ENCODE measurements at places on chromosomes 6 and 20. TPM values are rescaled to one million over a fixed set of nuclear protein-coding genes. Genes with fewer than 3 reads are reported as not detected.

- H3K27ac ChIP-seq: no peak overlapping the region
- no peaks in the 10 kb centered on the region for H3K4me1 ChIP-seq
- DNase-seq: no peak
Measured at GRCh38 chr6:83096791-83097190, 29.3 kb downstream of the DOP1A start.

GRCh38 chr6:84825461-84825860, 61.1 kb upstream of the TBX18 start:
- H3K4me3 ChIP-seq: no peak overlapping the region
- DNase-seq: no peak
- H3K27me3 ChIP-seq: no peaks in the 10 kb centered on the region
- no peaks in the 10 kb centered on the region for H3K4me1 ChIP-seq
- no peak overlapping the region for H3K27ac ChIP-seq

GRCh38 chr6:107917451-107918375, 40.3 kb downstream of the SEC63 start:
- no peaks in the 10 kb centered on the region for H3K27me3 ChIP-seq
- H3K4me3 ChIP-seq: no peak overlapping the region
- no peak overlapping the region for H3K27ac ChIP-seq
- H3K36me3 ChIP-seq: peaks cover 18% of the 10 kb centered on the region
- DNase-seq: no peak
- H3K4me1 ChIP-seq: no peaks in the 10 kb centered on the region

DNA sequence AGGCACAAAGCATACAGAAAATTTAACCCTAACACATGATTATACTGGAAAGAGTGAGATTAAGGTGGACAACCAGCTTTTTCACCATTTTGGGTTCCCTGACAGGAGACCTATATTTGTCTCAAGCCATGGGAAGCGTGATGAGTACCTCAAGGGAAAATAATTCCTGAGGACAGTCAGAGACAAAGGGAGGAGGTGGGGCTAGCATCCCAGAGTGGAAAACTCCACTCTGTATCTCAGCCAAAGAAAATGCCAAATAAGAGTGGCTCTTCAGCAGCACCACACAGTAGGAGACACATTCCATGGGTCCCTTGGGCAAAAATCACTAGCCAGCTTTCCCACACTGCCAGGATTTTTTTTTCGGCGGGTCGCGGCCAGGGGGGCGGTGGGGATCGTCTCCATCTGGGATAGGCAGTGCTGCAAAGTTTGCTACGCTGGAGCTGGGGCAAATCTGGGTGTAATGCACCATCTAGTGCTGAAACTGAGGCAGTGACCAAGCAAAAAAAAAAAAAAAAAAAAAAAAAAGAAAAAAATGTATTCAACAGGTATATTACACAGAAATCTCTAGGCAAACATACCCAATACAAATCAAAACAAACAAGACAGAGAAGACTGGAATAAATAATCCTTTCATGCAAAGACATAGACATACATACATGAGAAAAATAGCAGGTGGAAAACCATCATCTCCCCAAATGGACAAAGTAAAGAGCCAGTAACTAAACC, 77.3 kb upstream of the SLC35F1 start:
- no peak for DNase-seq
- H3K27ac ChIP-seq: no peak overlapping the region
- H3K4me1 ChIP-seq: no peaks in the 10 kb centered on the region

DNA sequence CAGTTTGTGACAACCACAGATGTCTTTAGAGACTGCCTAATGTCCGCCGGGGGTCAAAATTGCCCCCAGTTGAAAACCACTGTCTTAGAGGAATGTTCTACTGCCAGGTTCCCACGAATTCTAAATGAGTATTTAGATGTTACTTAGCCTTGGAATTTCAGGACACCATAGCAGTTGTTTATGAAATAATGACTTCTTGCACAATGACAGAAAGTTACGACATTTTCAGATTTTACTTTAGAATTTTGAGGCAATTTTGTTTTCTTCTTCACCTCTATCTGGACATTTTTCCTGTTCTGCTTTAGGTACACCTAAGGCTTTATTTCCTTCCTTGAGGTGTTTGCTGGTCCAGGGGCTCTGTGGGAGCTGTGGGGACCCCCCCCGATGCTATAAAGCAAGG, 83.4 kb downstream of the CCDC170 start:
- H3K4me1 ChIP-seq: no peaks in the 10 kb centered on the region
- no peak overlapping the region for H3K4me3 ChIP-seq
- no peaks in the 10 kb centered on the region for H3K27me3 ChIP-seq
- H3K27ac ChIP-seq: no peak overlapping the region

GRCh38 chr20:40960521-40960956, 68.1 kb upstream of the TOP1 start:
- H3K4me1 ChIP-seq: no peaks in the 10 kb centered on the region
- no peak overlapping the region for H3K4me3 ChIP-seq
- H3K27ac ChIP-seq: no peak overlapping the region

DNA sequence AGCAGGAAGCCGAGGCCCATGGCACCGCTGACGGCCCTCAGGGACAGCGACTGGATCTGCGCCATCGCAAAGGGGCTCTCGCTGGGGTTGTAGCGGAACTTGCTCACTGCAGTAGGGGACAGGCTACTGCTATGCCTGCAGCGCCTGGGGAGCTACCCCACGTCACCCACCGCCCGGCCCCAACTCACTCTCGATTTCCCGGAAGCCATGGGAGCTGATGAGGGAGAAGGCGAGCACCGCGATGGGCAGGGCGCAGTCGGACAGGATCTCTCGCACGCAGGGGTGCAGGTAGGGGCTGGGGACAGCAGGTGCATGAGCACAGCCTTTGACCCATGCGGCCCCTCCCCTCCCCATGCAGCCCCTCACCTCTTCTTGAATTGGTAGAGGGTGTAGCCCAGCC, 9.8 kb downstream of the SLC4A11 start:
- no peaks in the 10 kb centered on the region for H3K27me3 ChIP-seq
- H3K36me3 ChIP-seq: no peaks in the 10 kb centered on the region
- H3K4me1 ChIP-seq: peaks cover 30% of the 10 kb centered on the region
- no peak overlapping the region for H3K4me3 ChIP-seq

DNA sequence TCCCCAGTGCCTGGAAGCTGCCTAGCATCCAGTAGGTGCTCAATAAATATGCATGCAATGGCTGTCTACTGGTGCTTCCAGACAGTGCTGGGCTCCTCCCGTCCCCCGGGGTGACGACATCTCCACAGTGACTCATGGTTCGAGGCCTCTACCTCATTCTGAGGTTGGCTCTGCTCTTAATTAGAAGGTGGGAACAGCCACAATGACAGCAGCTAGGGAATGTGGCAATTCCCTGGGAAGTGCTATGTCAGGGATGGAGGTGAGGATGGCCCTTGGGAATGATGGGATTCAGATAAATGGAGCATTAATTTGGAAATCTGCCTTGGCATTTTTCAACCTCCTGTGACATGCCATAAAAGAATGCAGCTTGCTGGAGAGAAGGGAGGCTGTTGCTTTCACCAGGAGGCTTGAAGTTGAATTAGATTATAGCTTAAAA, 43.5 kb upstream of the NFATC2 start:
- H3K4me1 ChIP-seq: no peaks in the 10 kb centered on the region
- no peak for DNase-seq
- H3K27me3 ChIP-seq: no peaks in the 10 kb centered on the region
- no peaks in the 10 kb centered on the region for H3K36me3 ChIP-seq

DNA sequence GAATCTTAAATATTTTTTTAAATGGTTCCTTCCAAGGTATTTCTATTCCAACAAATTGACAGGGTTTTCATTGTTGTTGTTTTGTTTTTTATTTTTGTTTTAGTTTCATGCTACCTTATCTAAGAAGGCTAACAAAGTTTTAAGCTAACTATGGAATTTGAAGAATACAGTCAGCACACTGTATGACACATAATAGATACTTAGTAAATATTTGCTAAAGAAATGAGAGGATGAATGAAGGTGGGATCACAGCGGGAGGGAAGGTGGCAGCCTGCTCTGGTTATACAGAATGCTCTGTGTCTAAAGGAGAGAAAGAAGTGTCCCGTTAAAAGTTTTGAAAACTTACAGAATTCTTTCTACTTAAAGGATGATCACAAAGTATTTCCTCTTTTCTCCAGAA, 43.7 kb upstream of the DST start:
- no peaks in the 10 kb centered on the region for H3K4me1 ChIP-seq
- no peak overlapping the region for H3K27ac ChIP-seq
- DNase-seq: no peak
- no peaks in the 10 kb centered on the region for H3K36me3 ChIP-seq
- H3K27me3 ChIP-seq: no peaks in the 10 kb centered on the region

- no peaks in the 10 kb centered on the region for H3K4me1 ChIP-seq
- no peaks in the 10 kb centered on the region for H3K27me3 ChIP-seq
- no peak overlapping the region for H3K4me3 ChIP-seq
- H3K27ac ChIP-seq: no peak overlapping the region
- H3K36me3 ChIP-seq: no peaks in the 10 kb centered on the region
- no peak for DNase-seq
Measured at GRCh38 chr20:24034820-24035219, 46.2 kb upstream of the GGTLC1 start.

Gene DAAM2
- 15.8 TPM for total RNA-seq

Gene APOM
- 0.76 TPM for total RNA-seq

Gene TUBE1
- total RNA-seq: 13.2 TPM

Gene CLIC1
- total RNA-seq: 440 TPM

Gene PRL
- total RNA-seq: not detected

Gene RRAGD
- total RNA-seq: 39.7 TPM

Gene WFDC5
- 3.1 TPM for total RNA-seq

Gene BHLHE23
- not detected for total RNA-seq

Gene RFX6
- not detected for total RNA-seq

Gene CST4
- not detected for total RNA-seq

All from esophagus squamous epithelium (tissue), 5 donors.